ENCODE measurements at places on chromosomes 3 and 15.

DNA sequence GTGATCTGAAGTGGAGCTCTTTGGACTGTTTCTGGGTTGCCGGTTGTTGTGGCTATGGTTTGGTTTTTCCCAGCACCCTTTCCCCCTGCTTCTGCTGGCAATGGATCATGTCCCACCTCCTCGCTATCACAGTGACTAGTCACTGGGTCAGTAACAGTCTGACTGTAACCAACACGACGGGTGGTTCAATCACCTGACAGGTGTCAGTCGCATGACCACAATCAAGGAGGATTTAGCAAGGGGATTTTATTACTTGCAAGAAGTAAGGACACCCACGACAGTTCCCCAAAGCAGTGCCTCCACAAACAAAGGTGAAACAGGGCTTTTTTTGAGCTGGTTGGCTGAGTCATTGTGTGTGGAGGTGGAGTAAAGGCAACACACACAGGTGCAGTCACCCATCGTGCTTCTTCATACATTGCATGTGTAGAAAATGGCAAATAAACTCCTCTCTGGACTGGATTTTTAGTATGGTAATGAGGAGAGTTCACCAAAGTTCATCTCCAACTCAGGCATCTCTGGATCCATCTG lies 58.8 kb upstream of the FAM3D start:
- DNase-seq: no peak

DNA sequence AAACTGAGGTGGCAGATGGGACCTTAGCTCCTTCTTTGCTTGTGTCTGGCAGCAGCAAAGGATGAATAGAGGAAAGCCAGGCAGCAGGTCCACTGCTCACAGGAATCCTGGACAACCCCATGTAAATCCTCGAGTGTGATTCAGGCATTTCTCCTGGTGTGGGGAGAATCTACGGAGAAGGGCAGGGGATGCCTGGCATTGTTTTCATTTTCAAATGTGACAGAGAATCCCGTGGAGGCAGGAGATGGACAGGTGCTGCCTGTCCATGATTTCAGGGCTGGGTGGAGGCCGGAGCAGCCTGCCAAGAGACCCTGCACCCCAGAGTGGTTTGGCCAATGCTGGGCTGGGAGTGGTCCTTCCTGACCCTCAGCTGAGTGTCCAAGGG lies 1.7 kb downstream of the HRH1 start:
- DNase-seq: no peak

DNA sequence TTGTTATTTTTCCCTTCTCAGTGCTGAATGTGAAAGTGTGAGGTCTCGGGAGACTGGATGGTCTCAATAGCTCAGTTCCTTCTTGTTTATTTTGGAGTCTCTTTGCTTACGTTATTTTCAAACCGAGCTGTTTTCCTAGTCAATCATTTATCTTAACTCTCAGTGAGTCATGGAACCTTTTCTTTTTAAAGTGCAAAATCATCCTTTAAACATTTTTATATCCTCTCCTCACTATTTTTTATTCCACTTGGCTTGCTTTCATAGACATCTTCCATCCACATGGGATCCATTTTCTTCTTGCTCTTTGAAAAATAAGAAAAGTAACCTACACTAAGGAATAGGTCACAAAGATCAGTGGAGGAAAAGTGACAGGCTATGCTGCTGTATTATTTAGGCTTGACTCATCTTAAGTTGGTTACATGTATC lies 497.8 kb downstream of the NAALADL2 start:
- no peak for DNase-seq

GRCh38 chr15:63473749-63473998 lies 30.7 kb upstream of the USP3 start:
- no peak for DNase-seq

GRCh38 chr15:39181940-39182339 lies 398.9 kb upstream of the THBS1 start:
- DNase-seq: no peak

DNA sequence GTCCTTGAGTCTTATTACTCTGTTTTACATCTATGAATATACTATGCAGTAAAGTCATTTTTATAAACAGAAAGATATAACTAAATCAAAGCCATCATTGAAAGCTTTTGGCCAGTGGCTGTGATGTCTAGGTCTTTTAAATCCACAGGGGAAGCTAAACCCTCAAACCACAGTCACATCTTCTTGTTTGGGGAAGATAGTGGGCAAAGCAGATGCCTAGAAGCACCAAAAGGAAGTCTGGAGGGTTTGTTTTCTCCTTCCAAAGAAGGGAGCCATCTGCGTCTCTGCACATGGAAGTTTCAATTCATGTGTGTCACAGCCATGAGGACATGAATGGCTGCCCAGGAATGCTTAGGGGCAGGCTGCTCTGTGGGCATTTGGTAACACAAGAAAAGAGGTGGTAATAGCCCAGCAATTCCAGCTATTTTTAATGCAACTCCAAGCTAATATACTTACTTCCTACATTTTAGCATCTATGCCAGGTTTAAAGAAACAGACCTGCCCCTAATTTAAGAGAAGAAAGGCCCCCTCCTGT lies 322.2 kb downstream of the SLC9A9 start:
- DNase-seq: no peak

- DNase-seq: no peak
Observed at GRCh38 chr3:156477323-156477722, 77.6 kb downstream of the SSR3 start.

DNA sequence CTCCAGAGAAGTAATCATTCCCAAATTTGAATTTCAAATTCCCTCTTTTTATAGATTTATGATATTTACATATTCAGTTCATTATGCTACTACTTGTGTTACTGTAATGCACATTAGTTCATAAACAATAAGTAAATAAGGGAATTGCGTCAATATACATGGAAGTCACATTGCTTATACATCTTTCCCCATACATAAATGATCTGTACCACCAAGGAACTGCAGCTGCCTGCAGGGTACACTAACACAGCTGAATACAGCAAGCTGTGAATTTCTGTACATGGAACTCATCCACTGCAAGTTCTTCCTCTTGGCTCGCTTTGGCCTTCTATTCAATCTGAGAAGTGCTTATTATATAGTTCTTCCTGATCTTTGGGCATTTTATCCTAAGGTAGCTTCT lies 15.5 kb downstream of the CASR start:
- DNase-seq: peak; percentile 24

- no peak for DNase-seq
Observed at GRCh38 chr15:76512971-76513370, 176.4 kb downstream of the ISL2 start.

DNA sequence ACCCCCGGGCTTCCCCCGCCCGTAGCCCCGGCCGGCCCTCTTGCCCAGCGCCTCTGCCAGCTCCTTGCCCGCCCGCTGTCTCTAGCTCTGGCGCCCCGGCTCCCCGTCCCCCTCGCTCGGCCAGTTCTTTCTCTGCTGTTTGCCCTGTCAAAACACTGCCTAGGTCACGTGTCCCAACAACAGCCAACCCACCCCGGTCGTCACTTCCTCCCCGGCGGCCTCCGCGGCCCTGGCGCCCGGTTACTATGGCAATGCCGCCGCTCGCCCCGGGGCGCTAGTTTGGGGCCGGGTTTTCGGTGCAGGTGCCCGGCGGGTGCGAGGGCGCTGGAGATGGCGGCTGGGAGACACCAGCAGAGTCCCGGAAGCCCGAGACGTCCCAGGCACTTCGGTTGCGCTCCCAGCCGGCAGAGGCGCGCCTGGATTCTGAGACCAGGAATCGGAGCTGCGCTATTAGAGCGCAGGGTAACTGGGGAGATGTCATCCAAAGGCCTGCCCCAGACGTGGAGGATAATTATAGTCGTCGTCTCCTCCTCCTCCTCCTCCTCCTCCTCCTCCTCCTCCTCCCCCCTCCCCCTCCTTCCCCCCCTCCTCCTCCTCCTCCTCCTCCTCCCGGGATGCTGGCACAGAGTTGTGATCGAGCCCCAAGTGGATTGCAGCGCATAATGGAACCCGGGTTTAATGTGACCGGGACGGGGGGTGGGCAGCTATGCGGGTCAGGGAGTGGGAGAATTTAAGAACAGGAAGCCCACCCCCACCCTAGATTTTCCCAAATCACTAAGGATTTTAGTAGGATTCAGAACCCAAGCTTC lies at the start of gene ATOSA:
Gene ATOSA, minus strand, starts transcription at position 157 of the 809 bp plus-strand sequence. CDS start 1,367 bp downstream, outside the sequence.
- DNase-seq: peak; percentile 63

- DNase-seq: no peak
Observed at GRCh38 chr3:53936347-53936746, 44.7 kb upstream of the SELENOK start.

DNA sequence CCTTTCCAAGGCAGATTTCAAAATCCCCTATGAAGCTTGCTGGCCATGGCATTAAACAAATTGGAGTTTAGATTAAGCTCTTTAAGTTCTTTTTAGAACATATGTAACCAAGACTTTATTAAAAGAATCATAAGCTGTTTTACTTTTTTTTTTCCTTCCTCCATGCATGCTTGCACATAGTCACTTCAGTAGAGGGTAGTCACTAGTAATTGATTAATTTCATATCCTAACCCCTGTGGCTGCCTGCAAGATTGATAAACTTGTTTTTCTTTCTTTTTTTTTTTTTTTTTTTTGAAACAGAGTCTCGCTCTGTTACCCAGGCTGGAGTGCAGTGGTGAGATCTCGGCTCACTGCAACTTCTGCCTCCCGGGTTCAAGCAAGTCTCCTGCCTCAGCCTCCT lies 33.3 kb upstream of the ZKSCAN7 start:
- no peak for DNase-seq

- no peak for DNase-seq
Observed at GRCh38 chr3:190517687-190518086, 3.8 kb downstream of the IL1RAP start.

DNA sequence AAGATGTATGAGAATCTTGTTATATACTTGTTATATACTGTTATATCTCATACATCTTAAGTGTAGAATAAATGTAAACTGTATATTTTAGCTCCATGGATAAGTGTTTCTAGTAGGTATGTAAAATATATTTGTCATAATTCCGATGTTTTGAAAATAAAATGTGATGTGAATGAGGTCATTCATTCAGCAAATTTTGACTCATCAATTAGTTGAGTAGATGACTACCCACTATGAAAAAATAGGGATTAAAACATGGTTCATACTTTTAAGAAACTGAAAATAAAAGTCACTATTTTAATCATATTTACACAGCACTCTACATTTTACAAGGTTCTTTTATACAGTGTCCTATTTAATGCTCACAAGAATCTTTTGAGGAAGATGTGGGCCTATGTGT lies 28.4 kb upstream of the CNTN3 start:
- DNase-seq: no peak

- no peak for DNase-seq
Observed at GRCh38 chr3:41327718-41328117, 128.4 kb downstream of the CTNNB1 start.

- DNase-seq: no peak
Observed at GRCh38 chr15:89998141-89998661, 2.9 kb upstream of the ZNF710 start.

- no peak for DNase-seq
Observed at GRCh38 chr3:155880286-155880685, 9.8 kb downstream of the GMPS start.

GRCh38 chr3:141415953-141416352 lies 47.6 kb downstream of the ZBTB38 start:
- no peak for DNase-seq

DNA sequence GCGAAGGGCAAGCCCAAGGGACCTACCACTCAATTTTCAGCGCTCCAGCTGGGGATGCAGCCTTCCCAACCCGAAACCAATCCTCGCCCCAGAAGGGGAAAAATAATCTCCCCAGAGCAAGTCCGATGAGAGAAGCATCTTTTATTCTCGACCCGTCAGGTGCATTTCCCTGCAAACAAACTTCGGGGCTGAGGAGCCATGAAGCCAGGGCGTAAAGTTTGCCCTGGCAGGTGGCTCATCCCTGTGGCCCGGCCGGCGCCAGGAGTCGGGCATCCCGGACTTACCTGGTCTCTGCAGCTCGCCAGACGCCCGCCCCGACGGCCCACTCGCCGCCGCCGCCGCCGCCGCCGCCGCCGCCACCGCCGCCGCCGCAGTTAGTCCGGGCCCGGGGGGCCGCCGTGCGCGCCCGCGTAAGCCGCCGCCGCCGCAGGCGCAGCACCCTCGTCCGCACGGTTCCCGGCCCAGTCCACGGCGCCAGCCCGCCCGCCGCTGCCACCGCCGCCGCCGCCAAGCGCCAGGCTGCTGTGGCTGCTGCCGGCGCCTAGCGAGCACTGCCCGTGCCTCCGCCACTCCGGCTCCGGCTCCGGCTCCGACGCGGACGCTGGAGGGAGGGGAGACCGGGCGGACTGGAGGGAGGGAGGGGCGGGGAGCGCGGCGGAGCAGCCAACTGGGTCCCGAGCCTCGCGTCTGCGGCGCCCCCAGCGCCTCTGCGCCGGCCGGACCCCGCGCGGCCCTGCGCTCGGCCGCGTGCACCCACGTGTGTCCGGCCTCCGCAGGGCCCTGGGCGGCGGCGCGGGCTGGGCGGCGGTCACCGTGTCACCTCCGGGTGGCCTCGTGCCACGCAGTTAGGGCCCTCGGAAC lies at the start of gene CNTN3:
Gene CNTN3, minus strand, starts transcription at position 553 of the 861 bp plus-strand sequence. CDS start 93,547 bp downstream, outside the sequence.
- DNase-seq: no peak

GRCh38 chr3:185030951-185031350 lies 121.9 kb downstream of the C3orf70 start:
- DNase-seq: no peak

DNA sequence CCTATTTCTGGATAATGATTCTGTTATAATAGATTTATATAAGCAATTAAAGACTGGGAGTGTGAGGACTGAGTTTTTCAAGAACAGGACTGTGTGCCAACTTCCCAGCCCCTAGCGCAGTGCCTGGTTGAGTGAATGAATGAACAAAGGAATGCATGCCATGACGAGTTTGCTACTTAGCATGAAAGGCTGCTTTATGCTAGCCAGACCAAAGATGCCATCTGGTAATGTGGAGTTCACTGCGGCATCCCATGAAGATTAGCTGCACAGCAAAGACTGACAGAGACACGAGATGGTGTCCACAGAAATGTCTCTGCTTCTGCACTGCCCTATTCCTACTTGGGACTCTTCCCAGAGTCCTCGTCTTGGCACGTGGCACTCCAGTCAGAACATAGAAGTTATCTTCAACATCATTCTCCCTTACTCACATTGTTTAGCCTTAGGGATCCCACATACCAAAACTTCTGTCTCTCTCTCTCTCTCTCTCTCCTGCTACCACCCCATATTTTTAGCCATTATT lies 283.9 kb upstream of the CTNNB1 start:
- no peak for DNase-seq

GRCh38 chr15:100911086-100911485 lies 8.1 kb upstream of the LRRK1 start:
- DNase-seq: no peak

- DNase-seq: no peak
Observed at GRCh38 chr3:175304404-175304803, 445.3 kb downstream of the NAALADL2 start.

DNA sequence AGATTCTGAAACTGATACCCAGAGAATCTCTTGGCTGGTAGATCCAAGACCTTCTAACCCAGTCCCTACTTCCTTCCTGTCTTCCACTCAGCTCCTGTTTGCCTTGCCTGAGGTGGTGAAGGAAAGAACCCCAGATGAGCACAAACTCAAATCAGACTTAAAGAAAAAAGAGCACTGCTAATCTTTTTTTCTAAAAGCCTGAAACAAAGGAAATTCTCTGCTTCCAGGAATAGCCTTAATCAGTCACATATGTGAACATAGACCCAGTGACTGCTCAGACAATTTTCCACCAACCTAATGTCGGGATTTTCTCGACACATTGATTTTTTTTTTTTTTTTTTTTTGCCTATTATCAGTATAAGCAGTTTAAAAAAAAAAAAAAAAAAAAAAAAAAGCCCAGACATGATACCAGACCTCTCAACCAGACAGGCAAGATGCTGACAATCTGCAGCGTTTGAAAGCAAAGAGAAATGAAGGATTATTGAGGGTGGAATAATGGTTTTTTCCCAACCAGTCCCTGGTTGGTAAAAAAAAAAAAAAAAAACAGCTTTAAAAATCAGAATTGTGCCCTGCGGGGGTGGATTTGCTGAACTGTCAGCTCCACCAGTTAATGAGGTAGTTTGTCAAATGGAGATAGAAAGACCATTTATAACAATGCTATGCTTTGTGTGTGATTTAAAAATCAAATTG lies 256.8 kb upstream of the RARB start:
- DNase-seq: no peak

All from DMS79 treated with DMSO at 0.1 percent for 48 hours (cell line).